ENCODE measurements at places on chromosomes 4 and X. TPM values are rescaled to one million over a fixed set of nuclear protein-coding genes. Genes with fewer than 3 reads are reported as not detected.

DNA sequence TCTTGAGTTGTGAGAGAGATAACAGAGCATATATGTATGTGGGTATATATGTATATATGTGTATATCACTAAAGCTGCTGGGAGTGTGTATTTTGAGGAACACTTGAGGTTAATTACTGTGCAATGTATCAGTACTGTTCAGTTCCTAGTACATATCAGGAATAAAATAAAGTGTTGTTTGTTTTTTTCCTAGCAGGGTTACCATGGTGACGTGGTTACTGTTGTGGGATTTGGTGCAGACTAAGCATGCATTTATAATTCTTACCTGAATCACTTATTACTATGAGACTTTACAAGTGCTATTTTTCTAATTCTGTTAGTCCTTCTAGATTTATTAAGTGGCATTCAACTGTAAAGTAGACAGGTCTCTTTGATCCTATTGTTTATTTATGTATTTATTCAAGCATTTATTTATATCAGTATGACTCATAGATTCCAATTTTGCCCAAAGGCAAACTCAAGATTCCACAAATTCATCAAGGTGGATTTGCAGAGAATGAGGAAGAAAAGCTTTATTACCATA is 26.9 kb upstream of the BEX4 start:
- DNase-seq = no peak

Gene TACR3
- polyA plus RNA-seq = 7.0 TPM

Gene GPR78
- 0.24 TPM for polyA plus RNA-seq

DNA sequence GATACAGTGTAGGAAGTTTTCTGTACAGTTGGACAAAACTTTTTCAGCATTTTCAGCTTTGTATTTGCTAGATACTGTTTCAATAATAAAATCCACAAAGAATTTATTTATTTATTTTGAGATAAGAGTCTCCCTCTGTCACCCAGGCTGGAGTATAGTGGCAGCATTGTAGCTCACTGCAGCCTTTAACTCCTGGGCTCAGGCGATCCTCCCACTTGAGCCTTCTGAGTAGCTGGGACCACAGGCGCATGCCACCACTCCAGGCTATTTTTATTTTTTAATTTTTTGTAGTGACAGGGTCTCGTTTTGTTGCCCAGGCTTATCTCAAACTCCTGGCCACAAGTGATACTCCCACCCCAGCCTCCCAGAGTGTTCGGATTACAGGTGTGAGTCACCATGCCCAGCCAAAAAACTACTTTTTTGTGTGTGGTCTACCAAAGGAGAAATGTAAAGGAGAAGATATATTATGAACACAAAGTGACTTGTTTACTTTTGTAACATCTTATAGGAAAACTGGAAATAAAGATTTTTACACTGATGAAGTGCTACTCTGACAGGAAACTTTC is 13.0 kb upstream of the SOWAHD start:
- DNase-seq = no peak

DNA sequence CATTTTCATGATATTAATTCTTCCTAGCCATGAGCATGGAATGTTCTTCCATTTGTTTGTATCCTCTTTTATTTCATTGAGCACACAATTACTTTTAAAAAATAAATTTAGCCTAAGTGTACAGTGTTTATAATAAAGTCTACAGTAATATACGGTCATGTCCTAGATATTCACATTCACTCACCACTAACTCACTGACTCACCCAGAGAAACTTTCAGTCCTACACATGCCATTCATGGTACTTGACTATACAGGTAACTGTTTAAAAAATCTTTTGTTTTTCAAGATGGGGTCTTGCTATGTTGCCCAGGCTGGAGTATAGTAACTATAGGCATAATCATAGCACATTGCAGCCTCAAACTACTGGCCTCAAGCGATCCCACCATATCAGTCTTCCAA is 348.1 kb downstream of the RAPGEF2 start:
- DNase-seq = no peak

- peak; percentile 19 for DNase-seq
These were observed 117.1 kb downstream of the ANAPC4 start for GRCh38 chr4:25494166-25494565.

Gene RAB41
- 0.30 TPM for polyA plus RNA-seq

Gene DMRTC1
- not detected for polyA plus RNA-seq

DNA sequence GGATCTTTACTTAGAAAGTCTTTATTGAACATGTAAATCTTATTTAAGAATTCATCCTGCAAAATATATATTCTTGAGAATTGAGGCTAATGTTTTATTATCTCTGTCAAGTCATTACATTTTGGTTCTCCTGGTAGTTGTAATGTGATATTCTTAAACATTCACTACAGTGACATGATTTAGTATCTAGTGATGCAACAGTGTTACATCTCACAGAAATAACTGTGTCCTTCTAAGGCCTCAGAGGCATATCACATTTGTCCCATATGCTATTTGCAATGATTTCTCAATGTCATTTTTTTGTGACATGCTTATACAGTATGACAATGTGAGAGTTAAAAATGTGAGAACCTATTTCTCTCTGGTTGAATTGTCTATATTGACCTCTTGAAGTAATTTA is 34.1 kb downstream of the PRRG1 start:
- DNase-seq = no peak

GRCh38 chrX:24427747-24428019 is 37.4 kb upstream of the PDK3 start:
- DNase-seq = no peak

- no peak for DNase-seq
These were observed 221.1 kb downstream of the PTTG2 start for GRCh38 chr4:38181286-38181685.

Gene GNRHR
- polyA plus RNA-seq = 0.34 TPM

DNA sequence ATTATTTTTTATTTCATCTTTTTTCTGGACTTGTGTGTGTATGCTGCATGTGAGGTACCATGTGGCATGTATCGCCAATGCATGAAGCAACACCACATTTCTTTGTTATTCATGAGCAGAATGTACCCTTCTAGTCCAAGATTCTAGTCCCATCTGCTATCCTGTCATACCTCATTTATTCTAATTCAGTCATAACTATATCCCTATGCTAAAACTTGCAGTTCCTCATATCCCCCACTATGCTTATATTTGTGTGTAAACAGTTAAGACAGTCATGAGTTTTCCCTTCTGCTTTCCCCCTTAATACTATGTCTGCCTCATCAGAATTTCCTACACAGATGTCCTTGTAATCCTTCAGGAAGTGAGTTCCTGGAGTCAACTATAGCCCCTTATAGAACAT is 19.7 kb downstream of the OCRL start:
- DNase-seq = no peak
